ENCODE measurements at places on chromosomes 11 and 22.
A peak's percentile ranks its signal among the peaks of the same experiment; 100 is the strongest.

DNA sequence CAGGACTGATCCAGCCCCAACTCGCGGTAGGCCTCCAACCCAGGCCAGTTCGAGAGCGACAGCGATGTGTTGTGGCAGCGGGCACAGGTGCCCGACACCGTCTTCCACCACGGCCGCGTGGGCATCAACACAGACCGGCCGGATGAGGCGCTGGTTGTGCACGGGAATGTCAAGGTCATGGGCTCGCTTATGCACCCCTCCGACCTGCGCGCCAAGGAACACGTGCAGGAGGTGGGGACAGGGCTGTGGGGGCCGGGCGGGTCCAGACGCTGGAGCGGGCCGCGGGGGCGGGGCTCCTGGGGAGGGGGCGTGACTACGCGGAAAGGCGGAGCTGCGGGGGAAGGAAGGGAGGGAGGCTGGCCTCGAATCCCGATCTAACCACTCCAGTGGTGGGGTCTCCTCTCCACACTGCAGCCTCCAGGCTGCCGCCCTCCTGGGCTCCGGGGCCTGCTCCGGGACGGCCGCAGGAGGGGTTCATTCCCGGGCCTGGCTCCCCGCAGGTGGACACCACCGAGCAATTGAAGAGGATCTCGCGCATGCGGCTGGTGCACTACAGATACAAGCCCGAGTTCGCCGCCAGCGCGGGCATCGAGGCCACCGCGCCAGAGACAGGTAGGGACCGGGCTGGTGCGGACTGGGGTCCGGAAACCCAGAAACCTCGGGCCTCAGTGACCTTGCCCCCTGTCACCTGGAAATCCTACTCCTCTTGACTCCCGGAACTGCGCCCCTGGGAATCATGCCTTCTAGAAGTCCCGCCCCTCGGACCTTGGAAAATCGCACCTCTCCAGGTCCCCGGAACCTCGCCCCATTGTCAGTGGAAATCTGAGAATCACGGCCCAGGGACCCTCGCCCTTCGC is 14.9 kb downstream of the TMEM258 start:
- DNase-seq: peak; percentile 42

GRCh38 chr11:34869425-34869824 is 46.8 kb downstream of the APIP start:
- DNase-seq: no peak

DNA sequence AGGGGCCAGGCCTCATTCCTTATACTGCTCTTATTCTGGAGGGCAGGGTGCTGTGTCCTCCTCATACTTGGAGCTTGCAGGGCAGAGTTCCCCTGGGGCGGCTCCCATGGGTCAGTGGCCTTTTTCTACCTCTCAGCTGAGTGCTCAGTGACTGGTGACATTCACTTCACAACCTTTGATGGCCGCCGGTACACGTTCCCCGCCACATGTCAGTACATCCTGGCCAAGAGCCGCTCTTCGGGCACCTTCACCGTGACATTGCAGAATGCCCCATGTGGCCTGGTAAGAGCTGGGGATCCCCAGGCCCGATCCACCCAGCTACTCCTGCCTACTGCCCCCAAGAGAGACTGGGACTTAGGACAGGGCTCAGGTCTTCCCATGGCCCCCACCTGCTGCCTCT is 14.5 kb downstream of the OTOG start:
- no peak for DNase-seq

DNA sequence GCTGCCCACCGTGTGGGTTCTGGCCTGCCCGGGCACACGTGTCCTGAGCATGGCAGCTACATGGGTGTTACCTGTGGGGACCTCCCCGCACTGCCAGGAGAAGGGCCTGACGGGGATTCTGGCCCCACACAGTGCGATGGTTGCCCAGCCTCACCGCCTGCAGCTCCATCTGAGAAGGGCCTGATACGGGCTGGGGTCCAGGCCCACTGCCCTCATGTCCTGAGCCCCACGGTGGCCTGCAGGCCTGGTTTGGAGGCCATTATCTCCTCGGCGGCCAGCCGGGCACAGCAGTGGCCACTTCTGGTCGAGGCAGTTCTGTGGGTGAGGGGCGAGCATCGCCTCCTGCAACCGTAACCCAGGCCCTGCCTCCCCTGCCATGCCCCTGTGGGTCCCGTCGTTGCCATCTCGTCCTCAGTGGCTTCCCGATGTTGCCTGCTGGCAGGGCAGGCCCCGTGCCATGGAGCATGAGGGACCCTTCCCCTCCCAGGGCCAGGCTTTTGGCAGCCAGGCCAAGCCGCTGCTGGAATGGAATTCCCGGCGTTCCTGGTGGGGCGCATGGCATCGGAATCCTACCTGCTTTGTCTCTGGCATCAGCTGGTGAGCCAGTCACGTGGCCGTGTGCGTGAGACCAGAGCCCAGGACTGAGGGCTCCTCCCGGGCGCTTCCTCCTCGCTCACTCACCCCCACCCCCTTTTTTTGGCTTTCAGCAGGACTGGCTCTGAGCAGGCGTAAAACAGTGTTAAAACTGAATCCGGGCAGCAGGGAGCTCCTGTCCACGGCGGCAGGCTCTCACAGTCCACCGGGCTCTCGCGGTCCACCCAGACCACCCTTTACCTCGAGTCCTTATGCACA is 71.9 kb upstream of the PPARA start:
- no peak for DNase-seq

DNA sequence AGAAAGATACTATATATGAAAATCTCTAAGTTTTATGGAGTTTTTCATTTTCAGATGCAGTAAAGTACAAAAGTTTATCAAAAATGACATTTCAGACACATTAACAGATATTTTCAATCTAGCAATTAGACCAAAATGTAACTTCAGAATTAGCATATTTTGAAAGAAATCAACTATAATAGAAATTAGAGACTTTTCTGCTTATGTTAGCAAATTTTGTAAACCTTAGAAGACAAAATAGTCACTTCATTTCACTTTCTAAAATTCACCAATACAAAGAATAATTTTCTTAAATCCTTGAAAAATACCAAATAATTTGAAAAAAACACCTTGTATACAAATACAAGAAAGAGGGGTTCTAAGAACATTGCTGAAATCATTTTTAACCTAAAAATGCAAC is 135.8 kb upstream of the FIBIN start:
- no peak for DNase-seq

DNA sequence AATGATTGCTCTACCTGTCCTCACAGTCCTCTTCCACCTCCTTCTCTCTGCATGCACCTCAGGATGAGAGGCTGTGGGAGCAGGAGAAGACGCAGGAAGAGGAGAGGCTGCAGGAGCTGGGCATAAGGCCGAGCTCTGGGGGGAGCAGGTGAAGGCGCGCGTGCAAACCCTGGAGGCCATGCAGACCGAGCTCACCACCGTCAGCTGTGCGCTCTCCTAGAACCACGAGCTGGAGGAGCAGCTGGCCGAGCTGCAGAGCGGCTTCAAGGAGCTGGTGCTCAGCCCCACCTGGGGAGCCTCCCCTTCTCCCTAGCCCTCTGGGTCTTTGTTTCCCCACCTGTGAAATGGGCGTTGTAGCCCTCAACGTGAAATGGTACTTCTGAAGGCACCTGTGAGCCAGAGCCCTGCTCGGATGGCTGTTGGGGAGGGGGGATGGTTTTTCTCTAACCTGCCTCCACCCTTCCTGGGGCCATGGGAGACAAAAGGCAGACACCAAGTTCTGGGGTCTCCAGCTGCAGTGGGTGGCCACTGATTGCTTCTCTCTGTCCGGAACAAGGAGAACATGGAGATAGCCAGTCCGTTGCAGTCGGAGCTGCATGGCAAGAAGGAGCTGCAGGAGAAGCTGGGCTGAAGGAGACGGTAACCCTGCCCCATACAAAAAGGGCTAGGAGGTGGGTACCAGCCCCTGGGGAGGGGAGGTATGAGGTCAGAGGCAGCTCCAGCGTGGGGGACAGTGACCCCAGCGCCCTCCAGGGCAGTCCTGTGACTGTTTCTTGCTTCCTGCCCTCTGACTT is 65.2 kb upstream of the A4GALT start:
- no peak for DNase-seq

DNA sequence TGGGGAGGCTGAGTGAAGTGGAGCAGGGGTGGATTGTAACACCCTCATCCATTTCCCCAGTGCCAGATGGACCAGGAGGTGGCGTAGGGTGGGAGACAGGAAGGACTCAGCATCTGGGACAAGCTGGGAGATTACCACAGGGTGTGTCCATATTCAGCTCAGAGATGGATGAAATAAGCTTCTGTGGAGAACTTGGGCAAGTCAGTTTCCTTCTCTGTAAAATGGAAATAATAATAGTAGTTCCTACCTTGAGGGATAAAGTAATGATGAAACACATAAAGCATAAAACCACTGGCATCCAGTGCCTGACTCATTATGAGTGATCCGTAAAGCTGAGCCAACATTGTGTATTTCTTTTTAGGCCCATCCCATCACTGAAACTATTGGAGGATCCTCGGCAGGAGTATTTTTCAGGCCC is 607 bp upstream of the ROBO4 start:
- DNase-seq: no peak
